ENCODE measurements at places on chromosomes 16 and 17.

- peak; percentile 96 for ATAC-seq
Measured at GRCh38 chr16:18969050-18969854, 14.5 kb upstream of the TMC7 start.

DNA sequence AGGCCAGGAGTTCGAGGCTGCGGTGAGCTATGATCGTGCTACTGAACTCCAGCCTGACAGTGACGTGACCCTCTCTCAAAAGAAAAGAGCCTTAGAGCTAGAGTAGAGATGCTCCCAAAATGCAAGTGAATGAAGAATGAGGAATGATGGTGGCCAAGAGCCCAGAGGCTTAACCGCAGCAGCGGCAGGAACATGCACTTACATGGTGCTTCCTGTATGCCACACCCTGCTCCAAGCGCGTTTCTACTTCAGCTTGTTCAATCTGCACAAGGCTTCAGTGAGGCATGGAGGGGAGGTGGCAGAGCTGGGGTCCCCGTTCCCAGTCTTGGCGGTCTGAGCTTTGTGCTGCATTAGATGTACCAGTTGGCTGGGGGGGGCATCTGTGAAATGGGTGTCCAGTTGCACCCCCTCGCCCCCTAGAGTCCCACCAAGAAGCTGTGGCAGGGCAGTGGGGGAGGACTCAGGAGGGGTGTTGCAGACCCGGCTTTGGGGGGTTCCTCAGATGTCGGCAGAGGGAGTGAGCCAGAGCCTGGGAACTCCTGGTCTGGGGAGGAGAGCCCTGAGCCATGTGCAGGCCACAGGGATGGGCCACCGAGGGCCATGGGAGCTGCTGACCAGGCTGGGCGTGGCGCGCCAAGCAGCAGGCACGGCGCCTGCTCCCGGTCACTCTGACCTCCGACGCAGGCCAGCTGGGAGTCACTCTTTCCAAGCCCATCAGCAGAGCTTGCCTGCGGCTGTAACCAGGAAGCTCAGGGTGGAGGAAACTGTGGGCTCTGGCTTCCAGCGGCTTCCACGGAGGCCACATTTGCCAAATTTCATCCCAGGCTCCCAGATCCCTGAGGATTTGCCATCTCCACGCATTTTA is 260.1 kb downstream of the PARN start:
- no peak for ATAC-seq

GRCh38 chr16:12496186-12496585 is 307.5 kb downstream of the CPPED1 start:
- ATAC-seq, result no peak

DNA sequence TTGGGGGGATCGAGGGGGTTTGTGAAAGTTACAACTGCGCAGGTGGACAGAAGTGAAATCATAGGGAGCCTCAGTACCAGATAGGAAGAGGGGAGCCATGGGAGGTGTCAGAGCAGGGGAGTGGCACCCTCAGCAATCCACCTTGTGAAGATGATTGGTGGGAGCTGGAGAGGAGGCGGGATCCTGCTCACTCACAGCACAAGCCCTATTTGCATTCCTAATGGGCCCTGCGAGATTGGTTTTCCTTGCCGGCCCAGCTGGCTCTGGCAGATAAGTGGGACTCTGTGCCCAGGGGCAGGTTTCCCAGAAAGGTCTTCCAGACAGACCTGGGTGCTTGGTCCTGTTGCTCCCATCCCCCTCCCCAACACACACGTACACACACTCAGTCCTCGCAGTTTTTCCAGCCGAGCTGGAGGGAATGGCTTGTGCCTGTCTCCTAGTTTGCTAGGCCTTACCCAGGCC is 9.4 kb downstream of the WNT3 start:
- ATAC-seq, result no peak

DNA sequence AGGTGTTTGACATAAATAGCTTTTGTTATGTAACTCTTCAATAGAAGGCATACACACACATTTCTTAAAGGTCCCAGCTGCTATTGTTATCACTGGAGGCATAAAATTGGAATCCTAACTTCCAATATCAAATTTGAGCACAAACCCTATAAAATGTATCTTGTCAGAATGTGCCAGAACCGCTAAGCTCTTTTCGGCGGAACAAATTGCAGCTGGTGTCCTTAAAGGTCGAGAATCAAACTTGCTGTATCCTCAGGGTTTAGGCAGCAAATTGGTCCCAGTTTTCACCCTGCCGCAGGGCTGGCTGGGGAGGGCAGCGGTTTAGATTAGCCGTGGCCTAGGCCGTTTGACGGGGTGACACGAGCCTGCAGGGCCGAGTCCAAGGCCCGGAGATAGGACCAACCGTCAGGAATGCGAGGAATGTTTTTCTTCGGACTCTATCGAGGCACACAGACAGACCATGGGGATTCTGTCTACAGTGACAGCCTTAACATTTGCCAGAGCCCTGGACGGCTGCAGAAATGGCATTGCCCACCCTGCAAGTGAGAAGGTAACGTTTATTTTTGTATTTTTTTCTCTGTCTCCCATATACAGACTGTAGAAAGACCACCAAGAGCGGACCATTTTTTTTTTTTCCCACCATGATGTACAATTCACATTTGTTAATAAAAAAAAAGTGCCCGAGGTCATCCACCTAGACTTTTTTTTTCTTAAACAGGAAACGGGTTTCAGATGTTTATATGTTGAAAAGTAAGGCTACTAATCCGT is 297.1 kb downstream of the IRF8 start:
- no peak for ATAC-seq

DNA sequence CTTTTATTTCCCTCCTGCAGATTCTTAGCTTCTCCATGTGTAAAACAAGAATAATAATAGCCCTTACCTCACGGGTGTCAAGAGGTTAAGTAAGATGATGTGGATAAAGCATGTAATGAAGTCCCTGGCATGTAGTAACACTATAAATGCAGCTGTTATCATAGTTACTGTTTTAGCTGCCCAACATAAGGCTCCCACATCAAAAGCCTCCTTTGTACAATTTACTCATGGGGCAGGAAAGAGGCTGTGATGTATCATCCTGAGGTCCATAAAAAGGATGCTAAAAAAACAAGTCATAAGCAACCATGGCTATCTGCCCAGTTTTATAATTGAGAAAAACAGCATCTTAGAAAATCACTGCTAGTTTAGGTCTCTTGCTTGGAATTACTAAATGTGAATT is 339.7 kb downstream of the CA10 start:
- ATAC-seq, result peak; percentile 15

DNA sequence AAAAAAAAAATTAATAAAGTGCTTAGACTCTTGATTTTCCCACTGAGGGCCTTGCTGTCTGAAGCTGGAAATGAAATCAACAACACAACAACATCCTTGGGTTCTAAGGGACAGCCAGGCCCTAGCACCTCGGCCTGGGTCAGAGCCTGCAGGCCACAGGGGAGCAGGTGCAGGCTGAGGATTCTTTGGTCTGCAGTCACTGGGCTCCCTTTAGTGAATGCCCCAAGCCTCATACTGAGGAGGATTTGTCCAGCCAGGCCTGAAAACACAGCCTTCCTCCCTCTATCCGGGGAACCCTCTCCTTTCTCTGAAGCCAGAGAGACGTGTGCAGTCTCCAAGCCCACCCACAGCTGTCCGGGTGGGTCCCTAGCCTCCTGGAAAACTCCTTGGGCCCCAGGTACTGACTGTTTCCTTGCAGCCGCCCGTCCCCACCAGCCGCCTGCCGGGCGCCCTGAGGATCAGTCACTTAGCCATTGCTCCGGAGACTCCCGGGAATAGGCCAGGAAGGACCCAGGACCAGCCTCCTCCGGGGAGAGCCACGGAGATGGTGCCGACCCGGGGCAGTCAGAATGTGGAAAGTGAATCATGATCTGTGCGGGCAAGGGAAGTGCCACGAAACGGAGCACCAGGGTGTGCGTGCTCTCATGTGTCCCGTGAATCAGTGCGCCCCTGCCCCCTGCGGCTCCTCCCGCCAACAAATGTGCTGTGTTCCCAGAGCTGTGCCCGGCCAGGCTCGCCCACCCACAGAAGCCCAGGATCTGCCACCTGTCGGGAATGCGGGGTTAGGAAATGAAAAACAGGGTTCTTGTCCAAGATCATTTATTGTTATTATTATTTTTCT is 91.0 kb downstream of the RTN4RL1 start:
- no peak for ATAC-seq

DNA sequence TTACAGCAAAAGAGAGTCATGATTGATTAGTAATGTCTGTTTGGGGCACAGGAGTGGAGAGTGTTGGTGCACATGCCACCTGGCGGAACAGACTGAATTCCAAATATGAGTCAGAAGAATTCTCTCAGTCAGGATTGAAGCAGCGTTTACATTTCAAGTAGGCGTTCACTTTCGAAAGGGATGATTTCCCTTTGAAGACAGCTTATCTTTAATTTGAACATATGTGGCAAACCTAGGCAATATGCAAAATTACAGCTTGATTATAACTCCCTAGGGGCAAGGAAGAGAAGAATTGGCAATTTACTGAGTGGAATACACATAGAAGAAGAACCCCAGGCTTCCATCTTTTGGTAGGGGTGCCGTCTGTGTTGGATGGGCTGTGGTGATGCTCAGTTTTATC is 235.8 kb downstream of the HAPSTR1 start:
- no peak for ATAC-seq

DNA sequence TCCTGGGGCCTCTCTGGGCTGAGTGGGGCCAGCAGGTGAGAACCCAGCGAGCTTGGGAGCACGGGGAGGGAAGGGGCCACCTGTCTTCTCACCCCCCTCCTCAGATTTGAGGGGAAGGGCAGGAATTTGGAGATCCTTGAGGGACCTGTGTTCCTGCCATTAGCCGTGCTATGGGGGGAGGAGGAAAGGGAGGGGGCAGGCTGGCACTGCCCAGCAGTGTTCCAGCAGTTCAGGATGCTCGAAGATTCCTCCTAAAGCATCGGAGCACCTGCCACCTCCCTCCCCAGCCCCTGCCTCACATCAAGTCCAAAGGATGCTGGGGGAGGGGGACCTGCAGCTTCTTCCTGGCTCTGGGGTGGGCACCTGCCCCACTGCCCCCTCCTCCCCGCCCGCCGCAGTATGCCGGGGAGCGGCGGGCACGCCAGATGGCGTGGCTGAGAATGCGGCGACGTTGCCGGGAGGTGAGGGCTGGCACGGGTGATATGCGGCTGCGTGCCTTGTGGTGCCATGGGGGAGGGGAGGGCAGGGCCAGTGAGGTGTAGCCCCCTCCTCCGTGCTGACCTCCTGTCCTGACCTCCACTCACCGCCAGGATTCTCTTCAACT is 4.7 kb upstream of the NEUROD2 start:
- ATAC-seq, result no peak

DNA sequence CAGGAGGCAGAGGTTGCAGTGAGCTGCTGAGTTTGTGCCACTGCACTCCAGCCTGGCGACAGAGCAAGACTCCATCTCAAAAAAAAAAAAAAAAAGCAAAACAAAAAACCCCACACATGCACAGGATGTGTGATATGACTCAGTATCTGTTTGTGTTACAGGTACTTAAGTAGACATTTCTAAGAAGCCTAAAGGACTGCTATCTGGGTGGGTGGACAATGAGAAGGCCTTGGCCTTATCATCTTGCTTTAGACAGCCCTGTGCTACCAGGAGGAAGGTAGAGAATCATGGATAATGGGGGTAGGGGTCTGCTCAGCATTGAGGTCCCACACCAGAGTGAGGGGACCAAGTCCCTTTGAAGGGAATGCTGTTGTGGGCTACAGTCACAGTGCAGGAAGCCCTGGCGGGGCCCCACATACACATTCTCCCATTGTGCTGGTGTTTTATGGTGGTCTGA is 26.7 kb downstream of the PLD6 start:
- ATAC-seq, result peak; percentile 71

DNA sequence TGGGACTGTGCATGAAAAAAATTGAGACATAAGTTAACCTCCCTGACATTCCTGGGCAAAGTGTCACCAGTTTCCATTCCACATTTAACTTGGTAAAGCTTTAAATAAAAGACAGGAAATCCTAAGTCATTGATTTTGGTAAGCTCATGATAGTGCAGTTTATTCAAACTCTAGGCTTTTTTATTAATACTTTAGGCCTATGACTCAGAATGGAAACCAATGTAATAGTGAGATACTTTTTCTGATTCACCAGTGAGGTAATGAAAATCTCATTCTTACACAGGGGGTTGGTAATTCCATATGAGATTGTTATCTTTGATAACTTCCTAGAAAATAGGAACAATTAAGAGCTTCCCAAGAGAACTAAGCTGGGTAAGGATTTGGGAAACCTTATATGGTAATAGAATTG is 91.1 kb downstream of the NLK start:
- peak; percentile 71 for ATAC-seq

DNA sequence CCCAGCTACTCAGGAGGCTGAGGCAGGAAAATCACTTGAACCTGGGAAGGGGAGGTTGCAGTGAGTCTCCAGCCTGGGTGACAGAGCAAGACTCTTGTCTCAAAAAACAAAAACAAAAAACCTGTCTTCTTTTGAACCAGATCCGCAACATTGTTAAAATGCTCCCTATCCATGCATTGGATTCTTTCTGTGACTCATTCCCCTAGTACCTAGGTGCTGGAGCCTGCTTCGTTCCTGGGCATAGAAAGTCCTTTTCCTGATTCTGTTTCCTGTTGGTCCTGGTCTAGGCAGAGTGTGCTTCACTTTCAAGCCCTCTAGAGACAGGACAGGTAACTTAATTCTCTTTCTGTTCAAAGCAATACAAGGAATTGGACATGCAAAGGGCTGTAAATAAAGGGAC is 5.2 kb downstream of the EPN2 start:
- ATAC-seq, result no peak

DNA sequence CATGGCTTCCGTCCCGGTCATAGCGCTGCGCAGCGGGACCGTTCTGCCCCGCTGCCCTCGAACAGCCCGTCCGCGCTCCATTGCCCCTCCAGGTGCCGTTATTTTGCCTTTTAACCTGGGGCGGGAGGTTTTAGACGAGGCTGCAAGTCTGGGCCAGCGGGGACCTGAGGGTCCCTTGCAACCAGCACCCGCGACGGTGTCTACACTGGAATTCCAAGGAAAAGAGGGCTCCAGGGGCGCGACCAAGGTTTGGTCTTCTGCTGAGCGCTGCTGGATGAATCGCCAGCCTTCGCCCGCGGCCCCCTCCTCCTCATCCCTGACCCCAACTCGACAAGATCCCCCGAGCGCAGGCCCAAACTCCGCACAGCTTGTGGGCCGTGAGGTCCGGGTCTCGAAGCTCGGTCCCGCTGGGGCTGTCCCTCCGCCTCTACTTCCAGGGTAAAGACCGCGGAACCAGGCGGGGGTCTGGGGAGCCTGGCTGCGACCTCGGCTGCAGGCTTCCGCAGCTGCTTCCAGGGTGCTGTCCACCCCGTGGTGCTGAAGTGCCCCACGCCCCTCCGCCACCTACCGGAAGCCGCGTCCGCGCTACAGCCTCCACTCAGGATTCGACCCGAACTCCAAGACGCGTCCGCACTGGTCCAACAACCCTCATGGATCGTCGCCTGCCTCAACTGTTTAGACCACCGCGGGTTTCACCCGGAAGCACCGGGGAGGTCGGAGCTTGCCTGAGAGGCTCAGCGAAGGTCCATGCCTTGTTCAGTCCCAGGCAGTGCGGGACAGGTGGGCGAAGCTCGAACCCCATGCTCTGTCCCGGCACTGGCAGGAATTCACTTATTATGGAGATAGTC is 10.1 kb upstream of the CA4 start:
- ATAC-seq, result no peak

- no peak for ATAC-seq
Measured at GRCh38 chr16:49485663-49486062, 112.1 kb downstream of the C16orf78 start.

Data from activated T-helper 17 cell treated with anti-CD3 and anti-CD28 coated beads, Interleukin-2, amount 50 U/mL, for 72 hours (primary cell).